Stimulated activated CD4-positive, alpha-beta T cell treated with anti-CD3 and anti-CD28 coated beads, Interleukin-2, amount 100 ng/mL, for 24 hours (primary cell): ENCODE measurements at places on chromosomes 2 and 18.

GRCh38 chr2:96684883-96685576, 42.5 kb downstream of the FER1L5 start:
- DNase-seq: no peak

- no peak for DNase-seq
Observed at GRCh38 chr2:192513575-192513974, 318.8 kb upstream of the TMEFF2 start.

DNA sequence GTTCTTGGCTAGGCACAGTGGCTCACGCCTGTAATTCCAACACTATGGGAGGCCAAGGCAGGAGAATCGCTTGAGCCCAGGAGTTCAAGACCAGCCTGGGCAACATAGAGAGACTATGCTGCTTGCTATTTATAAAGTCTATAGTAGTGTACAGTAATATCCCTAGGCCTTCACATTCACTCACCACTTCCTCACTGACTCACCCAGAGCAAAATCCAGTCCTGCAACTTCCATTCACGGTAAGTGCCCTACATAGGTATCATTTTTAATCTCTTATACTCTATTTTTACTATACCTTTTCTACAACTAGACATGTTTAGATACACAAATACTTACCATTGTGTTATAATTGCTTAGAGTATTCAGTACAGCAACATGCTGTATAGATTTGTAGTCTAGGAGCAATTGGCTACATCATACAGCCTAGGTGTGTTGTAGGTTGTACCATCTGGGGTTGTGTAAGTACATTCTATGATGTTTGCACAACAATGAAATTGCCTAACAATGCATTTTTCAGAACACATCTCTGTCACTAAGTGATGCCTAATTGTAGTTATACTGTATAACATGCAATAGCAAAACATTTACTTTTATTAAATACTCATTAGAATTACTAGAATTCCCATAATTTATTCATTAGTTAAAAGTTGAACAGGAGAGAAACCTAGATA, 8.8 kb downstream of the DHX57 start:
- no peak for DNase-seq

- DNase-seq: peak; percentile 63
Observed at GRCh38 chr2:174486563-174487107, at the start of gene GPR155. TSS of gene GPR155 (minus strand) at chr2:174487029. CDS start at chr2:174481956, 5,073 bp downstream.

- DNase-seq: no peak
Observed at GRCh38 chr18:73286584-73286983, 418.8 kb upstream of the NETO1 start.

DNA sequence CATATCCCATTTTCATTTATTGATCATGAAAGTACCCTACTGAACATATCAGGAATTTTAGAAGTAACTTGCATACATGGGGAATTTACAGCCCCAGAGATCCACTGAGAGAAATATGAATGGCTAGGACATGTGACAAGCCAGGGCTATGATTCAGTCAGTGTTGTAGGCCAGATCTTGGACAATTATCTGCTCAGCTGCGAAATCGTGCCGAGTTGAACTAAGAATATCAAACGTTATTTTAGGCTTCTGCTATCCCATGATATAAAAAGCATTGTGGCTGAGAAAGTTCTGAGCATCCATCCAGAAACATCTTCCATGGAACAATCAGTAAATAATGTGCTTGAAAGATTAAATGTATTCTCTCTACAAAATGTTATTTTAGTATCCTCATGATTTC, 85.7 kb upstream of the UNC80 start:
- DNase-seq: no peak

DNA sequence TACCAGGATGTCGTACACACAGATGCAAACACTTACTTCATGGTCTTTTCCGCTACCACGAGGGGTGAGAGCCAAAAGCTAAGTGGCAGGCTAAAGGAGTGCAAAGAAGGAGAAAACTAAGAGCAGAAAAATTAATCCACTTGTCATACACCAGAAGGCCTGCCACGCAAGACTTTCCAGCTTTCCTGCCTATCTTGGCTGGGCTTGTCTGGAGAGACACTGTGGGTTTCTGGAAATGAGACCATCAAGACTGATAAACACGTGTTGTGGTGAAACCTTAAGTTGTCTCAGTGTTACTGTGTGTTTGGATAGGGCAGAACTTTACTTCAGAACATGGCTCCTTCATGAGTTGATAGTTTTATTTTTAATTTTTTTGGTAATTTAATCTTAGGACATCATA, 175.6 kb downstream of the FMNL2 start:
- DNase-seq: no peak

DNA sequence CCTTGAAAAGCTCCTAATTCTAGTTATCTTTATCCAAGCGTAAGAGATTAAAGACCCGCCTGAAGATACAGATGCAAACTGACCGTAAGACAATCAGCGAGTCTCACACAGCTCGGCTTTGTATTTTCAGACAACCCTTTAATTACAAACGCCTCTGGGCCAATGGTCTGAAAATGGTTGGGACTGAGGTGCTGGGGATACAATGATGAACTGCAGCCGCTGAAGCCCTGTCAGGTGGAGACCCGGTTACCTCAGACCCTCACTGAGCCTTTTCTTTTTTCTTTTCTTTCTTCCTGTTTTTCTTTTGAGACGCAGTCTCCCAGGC, 715 bp upstream of the CFAP36 start:
- DNase-seq: no peak

GRCh38 chr2:9593925-9594324, 36.9 kb downstream of the YWHAQ start:
- DNase-seq: no peak

DNA sequence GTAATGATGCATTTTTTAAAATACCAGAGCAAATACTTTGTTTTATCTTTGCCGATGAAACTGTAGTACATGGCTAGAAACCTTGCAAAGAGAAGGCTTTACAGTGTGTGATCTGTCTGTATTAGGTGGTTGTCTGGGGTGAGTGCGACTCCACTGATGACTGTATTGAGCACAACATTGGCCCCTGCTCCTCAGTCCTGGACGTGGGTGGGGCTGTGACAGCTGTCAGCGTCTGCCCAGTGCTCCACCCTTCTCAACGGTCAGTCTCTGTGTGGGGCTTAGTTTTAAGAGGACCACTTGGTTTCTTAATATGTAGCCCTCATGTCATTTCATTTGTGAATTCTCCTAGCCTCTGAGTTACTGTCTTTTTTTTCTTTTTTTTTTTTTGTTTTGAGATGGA, 17.4 kb upstream of the MOCOS start:
- DNase-seq: no peak
